Activated naive CD8-positive, alpha-beta T cell treated with anti-CD3 and anti-CD28 coated beads, Interleukin-2, amount 50 U/mL, for 16 hours (primary cell): ENCODE measurements at places on chromosomes 11 and 22.

- no peak for DNase-seq
Measured at GRCh38 chr11:117334896-117335295, 7.2 kb downstream of the CEP164 start.

DNA sequence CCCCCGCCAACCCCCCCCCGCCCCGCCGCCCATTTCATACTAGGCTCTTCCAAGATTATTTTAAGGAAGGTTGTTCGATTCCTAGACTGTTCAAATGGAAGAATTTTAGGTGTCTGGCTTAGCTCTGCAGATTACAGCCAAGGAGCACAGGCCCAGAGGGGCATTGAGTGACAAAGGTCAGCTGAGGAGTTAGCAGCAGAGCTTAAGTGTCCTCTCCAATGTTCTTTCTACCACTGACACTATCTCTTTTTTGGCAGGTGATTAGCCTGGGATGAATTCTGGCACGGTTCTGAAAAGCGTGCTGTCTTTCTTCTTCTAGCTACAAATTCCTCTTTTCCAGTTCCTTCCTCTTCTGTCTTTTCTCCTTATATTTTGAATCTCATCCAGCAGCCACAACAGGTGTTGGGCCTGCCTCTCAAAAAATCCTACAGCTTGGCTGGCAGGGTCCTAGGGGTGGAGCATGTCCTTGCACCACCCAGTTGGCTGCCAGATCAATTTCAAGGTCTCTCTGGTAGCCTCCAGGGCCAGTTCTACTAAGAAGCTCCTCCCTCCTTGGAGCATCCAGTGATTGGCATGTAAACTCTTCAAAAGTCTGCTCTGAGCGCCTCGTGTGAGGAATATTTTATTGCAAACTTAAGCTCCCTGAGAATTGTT, 23.0 kb downstream of the KCNE3 start:
- DNase-seq = no peak

DNA sequence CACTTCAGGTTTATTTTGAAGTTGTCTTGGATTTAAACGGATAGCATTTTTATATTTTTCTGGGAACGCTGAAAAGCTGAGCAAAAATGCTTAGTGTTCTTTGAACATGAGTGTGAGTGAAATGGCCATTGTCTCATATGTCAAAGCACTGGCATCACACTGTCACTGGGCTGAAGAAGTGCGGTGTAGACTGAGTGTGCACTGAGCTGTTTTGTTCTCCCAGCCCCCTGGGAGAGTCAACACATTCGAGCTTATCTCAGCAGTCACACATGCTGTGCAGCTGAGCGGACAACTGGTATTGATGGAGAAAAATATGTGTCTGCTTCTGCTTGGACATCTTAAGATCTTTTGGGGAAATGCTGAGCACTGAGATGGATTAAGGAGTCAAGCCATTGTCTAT, 90.8 kb downstream of the TECTA start:
- DNase-seq = no peak

- no peak for DNase-seq
Measured at GRCh38 chr22:30209642-30210041, 36.9 kb downstream of the LIF start.

DNA sequence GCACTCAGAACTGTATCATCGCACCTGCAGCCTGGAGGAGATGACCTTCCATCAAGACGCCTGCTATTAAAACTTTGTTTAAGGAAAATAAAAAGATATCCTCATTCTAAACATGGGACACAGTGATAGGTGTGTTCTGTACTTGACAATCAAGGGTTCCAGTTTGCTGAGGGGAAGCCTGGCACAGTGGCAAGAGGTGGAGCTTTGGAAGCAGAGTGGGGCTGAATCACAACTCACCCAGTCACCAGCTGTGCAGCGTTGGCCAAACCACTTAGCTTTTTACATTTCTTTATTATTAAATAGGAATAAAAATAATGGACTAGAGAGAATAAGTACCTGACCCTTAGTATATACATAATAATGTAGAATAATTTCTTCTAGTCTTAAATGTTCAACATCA, 220.7 kb downstream of the TENM4 start:
- no peak for DNase-seq

DNA sequence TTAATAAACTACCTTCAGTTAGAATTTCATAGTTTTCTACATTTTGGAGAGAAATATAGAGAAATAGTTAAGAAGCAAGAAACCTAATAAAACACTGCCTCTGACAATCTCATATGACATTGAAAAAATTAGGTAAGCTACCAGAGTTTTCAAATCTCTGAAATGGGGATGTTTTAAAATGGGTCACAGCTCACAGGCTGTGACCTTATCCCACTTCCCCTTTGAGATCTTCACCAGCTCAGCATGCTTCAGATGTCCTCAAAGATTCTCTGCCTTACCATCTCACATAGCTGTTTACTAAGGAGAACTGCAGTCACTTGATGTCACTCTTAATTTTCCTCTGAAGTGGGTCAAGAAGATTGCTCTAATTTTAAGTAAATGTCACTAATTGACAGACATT, 717.8 kb downstream of the JRKL start:
- DNase-seq = no peak
